Retinal pigment epithelial cell (primary cell): ENCODE measurements at places on chromosomes 2 and 18.

DNA sequence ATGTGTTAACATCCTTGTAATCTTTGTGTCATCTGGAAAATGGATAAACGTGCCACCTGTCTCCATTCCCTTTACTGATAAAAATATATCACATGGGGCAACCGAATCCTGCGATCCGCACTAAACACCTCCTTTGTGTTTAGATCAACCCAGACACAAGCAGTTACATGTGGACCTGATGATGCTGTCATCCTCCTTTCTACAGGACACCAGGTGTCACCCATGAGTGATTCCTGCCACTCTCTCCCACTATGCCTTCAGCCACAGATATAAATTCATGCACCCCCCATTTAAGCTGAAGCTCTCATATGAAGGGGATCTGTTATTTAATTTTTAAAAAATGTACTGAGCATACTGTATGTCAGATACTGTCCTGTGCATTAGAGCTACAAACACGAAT lies 81.3 kb downstream of the VIT start:
- DNase-seq, result no peak

DNA sequence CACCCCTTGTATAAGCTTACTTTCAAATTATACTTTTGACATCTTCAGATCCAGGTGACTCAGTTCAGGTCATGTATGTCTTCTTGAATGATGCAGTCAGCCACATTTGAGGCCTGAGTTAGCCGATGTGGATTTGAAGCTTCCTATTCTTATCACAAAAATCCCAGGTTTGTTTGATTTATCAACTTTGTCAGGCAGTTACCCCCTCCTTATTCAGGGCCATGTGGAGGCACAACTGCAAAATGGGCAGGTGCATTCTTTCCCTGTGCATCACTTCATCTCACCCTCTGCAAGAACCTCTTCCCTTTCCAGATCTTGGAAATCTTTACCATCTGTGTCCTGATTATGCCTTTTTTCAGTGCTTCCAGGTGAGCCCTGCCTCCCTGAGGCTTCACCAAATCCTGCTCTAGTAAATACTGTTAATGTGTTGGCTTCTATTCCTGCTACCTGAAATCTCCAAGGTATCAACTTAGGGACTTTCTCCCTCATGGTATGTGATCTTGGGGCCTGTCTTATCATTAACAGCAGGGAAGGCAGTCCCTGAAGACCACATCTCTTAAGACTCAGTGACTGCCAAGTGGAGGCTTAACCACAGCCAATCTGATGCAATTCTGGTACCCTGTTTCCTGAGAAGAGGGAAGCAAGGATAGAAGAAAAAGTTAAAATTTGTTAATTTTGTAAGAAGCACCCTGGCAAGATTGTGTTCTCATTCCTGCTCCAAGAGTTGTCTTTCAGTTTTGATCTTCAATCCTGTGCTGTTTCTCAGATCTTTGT lies 9.4 kb upstream of the ARHGAP28 start:
- no peak for DNase-seq

DNA sequence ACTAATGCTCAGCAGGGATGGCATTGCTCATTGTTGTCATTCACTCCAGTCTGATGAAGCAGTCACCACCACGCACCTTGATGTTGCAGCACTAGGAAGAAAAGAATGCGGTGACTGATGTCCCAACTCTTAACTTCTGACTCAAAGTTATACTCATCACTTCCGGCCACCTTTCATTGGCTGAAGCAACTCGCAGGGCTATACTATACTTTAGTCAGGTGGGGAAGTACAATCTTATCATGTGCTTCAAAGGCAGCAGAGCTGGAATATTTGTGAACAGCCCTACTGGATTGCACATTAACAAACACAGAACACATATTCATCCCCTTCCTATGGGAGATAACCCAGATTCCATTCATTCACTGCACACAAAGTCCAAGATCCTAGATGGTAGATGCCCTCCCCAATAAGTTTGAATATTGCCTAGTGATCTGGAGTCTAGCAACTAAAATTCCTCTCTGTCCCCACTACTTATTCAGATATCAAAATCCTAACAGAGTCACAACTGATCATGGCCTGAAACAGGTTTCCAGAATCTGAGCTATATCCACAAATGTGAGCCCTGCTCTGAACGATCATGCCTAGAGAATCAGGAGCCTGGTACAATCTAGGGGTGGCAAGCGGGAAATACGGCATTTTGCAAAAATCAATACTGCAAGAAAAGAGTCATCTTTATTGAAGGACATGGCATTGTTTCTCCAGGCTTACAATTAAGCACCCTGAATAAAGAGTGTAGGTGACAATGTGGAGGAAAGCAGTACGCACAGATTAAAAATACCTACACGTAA lies 3.4 kb upstream of the SPATS2L start:
- DNase-seq, result no peak

- DNase-seq, result no peak
Observed at GRCh38 chr2:31811482-31811881, 199.3 kb downstream of the MEMO1 start.

DNA sequence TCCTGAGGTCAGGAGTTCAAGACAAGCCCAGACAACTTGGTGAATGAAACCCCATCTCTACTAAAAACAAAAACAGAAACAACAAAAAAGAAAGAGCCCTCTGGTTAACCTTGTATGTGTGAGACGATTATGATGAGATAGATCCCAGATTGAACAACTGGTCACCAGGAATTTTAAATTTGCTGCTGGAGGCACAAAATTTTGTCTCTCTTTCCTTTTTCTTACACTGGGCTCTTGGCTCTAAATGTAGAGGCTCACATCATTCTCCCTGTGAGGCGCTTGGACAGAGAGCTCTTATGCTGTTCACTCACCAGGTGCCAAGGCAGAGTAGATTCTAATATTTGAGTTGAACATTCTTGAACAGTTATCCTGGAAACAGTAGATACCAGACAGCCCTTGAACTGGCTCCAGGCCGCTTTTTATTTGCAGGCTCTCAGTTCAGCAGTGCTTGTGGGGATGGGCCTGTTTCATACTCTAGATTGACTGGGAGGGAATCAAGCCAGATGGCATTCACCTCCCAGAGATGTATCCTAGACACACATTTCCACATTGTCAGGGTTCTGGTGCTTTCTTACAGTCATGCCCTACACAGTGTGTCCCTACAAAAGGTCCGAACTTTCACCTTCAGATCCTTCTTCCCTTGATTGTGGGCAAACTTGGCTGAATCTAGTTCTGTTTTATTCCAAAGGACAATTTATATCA lies 1159.6 kb downstream of the RPIA start:
- no peak for DNase-seq

- no peak for DNase-seq
Observed at GRCh38 chr2:230899287-230899686, 25.8 kb downstream of the GPR55 start.

GRCh38 chr2:100394111-100394641 lies 23.3 kb downstream of the CHST10 start:
- no peak for DNase-seq

DNA sequence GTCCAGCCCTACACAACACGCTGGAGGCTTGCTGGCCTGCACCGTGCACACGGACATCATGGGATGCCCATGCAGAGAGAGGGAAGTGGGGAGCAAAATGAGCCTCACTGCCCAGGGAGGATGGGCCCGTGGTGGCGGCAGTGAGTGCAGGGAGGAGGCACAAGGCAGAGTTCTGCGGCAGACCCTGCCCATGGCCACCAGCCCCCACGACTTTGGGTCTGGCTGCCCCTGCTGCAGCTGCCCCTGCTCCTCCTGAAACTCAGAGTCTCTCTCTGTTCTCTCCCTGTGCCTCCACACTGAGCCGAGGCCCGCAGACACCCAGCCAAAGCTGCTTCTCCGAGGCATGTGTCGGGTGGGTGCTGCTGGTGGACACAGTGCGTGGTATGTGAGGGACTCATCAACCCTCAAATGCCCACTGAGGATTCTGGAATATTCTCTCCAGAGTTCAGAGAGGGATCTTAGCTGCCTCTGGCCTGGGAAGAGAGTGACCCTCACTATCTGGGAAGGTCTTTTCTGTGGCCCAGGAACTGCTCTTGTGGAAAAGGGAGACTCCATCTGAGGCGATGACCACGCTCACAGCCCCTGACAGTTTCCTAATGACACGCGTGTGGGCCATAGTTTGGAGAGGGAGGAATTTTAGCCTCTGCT lies 45.1 kb upstream of the HPCAL1 start:
- DNase-seq, result no peak

GRCh38 chr2:207530160-207531031 lies 634 bp downstream of the CREB1 start:
- no peak for DNase-seq

DNA sequence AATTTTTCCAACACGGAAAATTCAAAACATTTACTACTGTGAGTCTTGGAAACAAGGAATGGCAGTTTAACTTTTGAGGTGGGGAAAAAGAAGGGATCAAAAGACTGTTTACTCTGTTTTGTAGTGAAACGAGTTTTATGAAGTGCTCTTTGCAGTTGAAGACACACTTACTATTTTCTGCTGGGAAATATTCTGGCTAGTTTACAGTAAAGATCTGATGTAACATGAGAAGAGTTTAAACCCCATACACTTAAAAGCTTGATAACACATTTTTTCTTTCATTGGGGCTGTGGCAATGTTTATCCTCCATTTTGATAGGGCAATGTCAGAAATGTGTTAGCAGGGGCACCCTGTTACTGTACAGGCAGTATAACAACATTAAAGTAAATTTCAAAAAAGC lies 124.9 kb upstream of the SMAD7 start:
- no peak for DNase-seq

- DNase-seq, result no peak
Observed at GRCh38 chr18:2758309-2758708, 88.5 kb upstream of the EMILIN2 start.

- DNase-seq, result no peak
Observed at GRCh38 chr18:47512056-47512455, 260.6 kb upstream of the SKOR2 start.

DNA sequence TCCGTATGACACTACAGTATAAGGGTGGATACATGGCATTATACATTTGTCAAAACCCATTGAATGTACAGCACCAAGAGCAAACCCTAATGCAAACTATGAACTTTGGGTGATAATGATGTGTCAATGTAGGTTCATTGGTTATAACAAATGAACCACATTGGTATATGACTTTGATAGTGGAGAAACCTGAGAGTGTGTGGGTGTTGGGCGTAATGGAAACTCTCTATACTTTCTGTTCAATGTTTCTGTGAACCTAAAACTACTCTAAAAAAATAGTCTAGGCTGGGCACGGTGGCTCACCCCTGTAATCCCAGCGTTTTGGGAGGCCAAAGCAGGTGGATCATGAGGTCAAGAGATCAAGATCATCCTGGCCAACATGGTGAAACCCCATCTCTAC lies 6.5 kb upstream of the ACTG2 start:
- no peak for DNase-seq

DNA sequence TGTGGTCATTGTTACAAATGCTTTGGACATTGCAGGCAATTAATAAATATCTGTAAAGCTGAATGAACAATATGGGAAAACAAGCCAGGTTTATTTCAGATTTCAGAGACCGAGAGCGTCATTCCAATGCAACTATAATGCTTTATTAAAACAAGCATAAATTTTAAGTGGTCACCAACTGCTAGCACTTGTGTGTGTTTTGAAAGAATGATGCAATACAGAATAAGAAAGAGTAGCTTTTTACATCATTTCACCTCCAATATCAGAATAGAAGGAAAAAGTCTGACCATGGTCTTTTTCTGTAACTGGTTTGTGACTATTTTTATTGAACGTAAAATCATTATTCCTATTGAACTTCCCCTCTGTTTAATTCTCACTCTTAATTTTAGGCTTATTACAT lies 7.6 kb downstream of the CTAGE1 start:
- no peak for DNase-seq

- DNase-seq, result no peak
Observed at GRCh38 chr2:46929612-46930011, 14.0 kb upstream of the MCFD2 start.

GRCh38 chr18:9094307-9095226 lies 7.9 kb upstream of the NDUFV2 start:
- DNase-seq, result no peak

DNA sequence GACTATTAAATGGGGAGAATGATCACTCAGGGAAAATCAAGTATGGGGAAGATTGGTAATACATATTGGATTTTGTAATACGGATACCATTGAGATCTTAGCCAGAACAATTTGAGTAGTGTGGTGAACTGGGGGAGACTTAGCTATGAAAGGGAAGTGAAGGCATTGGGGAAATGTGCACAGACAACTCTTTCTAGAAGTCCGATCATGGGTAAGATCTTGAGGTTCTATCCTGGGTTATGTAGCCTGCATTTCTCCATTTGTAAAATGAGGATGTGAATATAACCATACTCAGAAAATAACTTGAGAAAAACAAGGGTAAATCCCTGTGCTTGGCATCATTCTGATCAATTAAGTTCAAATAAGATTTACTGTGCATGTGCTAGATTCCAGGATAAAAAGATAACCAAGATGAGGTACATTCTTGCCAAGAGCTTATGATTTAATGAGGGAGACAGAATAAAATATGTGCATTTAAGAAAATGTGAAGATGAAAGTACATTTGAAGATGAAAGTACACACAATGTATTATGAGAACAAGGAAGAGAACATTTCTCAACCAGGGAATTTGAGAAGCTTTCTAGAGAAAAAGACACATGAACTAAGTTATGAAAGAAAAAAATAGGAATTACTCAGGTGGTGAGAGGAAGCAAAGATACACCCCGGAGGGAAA lies 49.5 kb downstream of the SLC40A1 start:
- DNase-seq, result no peak

GRCh38 chr2:182867426-182868053 lies 1.1 kb upstream of the FRZB start:
- no peak for DNase-seq

GRCh38 chr18:46262856-46263255 lies 158.7 kb downstream of the HAUS1 start:
- no peak for DNase-seq

GRCh38 chr2:11074246-11074820 lies 80.9 kb upstream of the SLC66A3 start:
- DNase-seq, result no peak

DNA sequence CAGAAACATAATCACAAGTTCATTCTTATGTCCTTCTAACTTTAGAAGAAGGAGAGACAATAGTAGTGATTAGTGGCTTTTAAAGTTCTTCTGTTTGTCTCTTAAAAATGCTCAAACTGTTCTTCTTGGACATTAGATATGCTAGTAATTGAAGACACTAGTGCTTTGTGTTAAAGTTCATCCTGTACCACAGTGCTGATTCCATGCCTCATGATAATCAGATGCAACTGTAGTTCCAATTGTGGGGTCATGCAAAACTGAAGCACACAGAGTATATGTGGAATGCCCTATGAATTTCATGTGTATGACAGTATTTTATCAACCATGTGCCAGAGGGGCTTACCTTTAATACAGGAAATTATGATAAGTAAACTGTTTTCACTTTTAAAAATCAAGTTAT lies 11.4 kb upstream of the KCNJ13 start:
- DNase-seq, result no peak

DNA sequence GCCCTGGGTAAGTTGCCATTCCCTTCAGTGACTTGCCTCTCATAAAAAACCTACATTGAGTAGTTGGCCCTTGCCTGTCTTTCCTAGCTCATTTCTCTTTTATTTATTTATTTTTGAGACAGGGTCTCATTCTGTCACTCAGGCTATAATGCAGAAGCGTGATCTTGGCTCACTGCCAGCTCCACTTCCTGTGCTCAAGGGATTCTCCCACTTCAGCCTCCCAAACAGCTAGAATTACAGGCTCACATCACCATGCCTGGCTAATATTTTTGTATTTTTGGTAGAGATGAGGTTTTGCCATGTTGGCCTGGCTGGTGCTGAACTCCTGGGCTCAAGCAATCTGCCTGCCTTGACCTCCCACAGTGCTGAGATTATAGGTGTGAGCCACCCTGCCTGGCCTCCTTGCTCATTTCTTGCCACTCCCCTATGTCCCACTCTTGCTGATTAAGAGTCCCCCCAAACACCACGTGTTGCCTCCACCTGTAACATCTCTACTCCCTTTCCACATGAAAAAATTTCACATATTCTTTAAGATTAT lies 12.6 kb downstream of the EVA1A start:
- DNase-seq, result no peak
